ENCODE measurements at places on chromosomes 1 and 21.

- no peak for DNase-seq
Measured at GRCh38 chr1:82646336-82646735, 845.6 kb downstream of the ADGRL2 start.

- no peak for DNase-seq
Measured at GRCh38 chr1:22533244-22533895, 29.9 kb upstream of the EPHA8 start.

DNA sequence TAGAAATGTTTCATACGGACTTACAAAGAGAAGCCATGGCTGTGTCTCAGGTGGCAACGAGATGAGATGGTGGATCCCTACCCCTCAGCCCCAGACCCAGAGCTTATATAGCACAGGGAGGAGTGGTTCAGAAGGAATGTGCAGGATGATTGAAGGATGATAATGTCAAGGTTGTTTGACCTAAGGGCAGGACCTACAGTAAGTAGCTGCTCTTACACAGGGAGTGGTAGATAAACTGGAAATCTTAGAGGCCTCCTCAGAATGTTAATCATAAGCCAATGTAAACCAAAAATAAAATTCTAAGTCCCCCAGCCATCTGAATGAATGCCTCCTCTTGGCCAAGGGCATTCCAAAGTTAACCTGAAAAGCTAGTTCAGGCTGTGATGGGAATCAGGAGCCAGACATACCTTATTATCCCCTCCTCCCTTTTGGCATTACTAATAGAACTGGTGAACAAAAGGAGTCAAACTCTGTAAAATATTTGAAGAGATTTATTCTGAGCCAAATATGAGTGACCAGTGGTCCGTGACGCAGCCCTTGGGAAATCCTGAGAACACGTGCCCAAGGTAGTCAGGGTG lies 45.8 kb upstream of the PDE9A start:
- no peak for DNase-seq

- DNase-seq = no peak
Measured at GRCh38 chr1:70327306-70328076, 27.0 kb downstream of the ANKRD13C start.

DNA sequence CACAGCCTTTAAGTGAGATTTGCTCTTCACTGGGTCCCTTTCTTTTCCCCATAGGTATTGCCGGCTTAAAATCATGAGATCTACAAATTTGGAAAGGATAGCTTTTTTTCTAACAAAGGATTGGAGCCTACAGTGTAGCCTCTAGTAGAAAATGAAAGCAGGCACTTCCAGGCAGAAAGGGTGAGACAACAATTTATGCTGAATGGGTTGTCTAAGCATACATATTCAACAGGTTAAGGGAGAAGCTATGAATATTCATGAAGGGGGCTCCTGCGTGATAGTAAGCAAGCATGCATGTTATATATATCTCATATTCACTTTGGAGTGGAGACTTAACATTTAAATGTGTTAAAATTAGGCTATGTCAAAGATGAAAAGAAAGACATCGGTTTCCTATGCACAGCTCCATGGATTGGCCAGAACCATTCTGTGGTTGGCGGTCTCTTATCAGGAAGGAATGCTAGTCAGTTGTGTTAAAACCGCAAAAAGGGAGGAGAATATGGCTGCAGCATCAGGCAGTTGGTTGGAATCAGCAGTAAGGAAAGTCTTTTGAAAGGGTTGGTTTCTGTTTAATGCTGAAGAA lies 66.0 kb downstream of the VCAM1 start:
- DNase-seq = no peak

DNA sequence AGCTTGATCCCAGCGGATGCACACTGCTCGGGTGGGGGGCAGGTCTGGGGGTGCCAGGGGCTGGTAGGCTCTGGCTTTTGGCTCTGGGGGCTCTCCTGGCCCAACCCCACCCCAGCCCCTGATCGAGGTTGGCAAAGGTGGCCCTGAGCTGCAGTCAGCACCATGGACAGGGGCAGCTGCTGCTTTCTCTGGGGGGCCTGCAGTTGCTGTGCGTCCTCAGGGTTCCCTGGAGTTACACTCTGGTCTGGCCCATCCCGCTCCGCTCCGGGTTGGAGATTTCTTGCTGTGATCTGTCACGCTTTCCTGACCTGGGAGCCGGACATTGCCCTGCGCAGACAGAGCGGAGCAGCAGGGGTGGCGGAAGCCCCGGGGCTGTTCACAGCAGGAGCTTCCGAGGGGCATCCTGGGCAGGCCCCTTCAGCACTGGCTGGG lies 8.0 kb upstream of the PLCH2 start:
- peak; percentile 76 for DNase-seq

DNA sequence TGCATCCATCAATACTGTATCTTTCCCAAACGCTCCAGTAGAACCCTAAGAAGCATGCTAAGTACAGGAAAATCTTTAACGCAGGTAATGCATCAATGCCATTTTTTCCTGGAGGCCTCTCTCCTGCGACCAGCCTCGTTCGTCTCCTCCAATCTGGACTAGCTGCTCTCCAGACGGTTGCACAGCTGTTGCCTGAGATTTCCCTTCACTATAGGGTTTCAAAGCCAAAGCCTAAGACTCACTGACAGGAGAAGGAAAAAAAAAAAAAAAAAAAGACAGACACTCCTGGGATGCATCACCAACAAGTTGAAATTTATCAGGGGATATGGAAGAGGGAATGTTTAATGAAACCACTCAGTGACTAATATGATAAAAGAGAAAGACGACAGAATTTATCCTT lies 93.0 kb downstream of the APP start:
- no peak for DNase-seq
